ENCODE measurements at places on chromosomes 7 and 10.

DNA sequence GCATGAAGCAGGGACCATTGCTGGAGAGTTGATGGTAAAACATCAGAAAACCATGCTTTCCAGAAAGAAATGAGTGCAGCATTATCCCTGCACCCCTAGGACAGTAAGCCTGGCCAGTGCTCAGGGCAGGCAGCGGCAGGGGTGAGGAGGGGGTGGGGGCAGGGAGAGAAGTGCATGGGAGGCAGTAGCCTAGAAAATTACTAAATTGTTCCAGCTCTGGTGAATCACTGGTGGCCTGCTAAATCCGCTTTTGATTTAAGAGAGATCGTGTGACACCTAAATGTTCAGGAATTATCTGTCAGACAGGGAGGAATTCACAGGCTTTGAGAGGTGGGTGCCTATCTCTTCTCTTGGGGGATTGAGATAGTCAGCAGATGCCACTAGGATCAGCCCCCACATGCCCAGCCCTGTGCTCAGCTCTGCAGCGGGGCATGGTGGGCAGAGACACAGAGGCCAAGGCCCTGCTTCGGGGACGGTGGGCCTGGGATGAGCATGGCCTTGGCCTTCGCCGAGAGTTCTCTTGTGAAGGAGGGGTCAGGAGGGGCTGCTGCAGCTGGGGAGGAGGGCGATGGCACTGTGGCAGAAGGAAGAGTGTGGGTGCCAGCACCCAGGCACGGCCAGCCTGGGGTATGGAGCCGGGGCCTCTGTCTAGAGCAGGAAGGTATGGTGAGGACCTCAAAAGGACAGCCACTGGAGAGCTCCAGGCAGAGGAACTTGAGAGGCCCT, 5.0 kb upstream of the AQP1 start:
- no peak for DNase-seq

- no peak for DNase-seq
Measured at GRCh38 chr7:2878306-2878705, 34.2 kb upstream of the GNA12 start.

- no peak for DNase-seq
Measured at GRCh38 chr7:156496865-156497264, 143.7 kb upstream of the RNF32 start.

DNA sequence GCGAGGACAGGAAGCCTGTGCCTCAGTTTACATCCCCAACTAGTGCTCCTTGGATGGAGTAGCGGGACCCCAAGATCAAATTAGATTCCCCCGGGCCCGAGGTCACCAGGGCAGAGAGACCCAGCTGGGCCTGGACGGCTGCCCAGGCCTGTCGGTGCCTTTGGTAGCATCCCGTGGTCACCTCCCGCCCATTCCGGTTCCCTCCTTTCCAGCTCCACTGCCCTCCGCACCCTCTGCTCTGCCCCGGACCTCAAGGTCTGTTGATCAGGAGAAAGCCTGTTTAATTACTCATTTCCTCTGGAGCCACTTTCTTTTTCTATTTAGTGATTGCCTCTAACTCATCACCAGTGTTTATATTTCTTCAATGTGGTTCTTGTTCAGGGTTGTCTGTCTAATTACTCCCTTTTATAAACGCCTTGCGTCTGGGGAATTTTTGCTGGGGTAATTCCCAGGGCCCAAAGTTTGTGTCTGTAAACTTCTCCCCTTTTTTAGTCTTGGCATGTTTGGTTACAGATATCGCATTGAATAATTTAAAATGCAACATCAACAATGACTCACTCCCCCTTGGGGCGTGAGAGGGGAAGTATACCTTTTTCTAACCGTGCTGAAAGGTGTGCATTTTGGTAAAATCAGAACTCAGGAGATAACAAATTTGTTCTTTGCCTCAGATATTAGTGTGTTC, 1.9 kb downstream of the FOXK1 start:
- DNase-seq = peak; percentile 68

DNA sequence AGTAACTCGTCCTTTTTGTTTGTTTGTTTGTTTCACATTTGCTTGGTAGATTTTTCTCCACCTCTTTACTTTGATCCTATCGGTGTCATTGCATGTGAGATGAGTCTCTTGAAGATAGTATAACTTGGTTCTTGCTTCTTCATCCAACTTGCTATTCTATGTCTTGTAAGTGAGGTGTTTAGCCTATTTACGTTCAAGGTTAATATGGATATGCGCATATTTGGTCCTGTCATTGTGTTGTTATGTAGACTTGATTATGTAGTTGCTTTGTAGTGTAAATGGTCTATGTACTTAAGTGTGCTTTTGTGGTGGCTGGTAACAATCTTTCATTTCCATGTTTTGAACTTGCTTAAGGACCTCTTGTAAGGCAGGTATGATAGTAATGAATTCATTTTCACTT, 192.8 kb upstream of the MAGI2 start:
- no peak for DNase-seq

- DNase-seq = no peak
Measured at GRCh38 chr10:104899779-104900178, 258.7 kb downstream of the SORCS3 start.

DNA sequence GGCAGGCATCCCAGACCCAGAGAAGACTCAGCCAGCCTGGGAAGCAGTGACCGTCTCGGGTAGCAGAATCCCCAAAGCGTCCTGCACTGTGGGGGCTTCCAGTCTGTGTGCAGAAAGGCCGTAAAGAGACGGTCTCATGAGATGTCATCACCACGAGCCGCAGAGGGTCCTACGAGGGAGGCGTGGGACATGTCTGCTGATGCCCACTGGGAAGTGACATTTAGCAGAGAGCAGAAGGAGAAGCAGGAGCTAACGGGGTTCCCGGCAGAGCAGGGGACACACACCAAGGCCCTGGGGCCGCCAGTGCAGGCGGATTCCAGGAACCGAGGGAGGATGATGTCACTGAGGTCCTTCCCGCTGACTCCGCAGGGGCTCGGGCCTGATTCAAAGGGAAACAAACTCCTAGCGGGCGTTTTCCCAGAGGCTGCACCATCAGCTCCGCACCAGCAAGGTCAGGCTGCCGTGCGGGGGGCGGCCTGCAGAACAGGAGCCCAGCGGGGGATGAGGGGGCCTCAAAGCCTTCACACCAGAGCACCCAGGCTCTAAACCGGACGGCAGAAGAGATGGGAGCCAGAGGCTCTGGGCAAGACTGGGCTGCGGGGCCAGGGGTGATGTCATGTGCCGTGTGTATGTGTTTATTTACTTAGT, 85.4 kb upstream of the PDGFA start:
- peak; percentile 60 for DNase-seq

- no peak for DNase-seq
Measured at GRCh38 chr7:96200740-96201139, 121.2 kb downstream of the SLC25A13 start.

GRCh38 chr10:132354356-132355094, 22.5 kb downstream of the LRRC27 start:
- DNase-seq = no peak

GRCh38 chr10:91103384-91104192, 116.9 kb upstream of the PCGF5 start:
- no peak for DNase-seq

- DNase-seq = no peak
Measured at GRCh38 chr10:98696516-98696915, 249.8 kb upstream of the HPS1 start.

DNA sequence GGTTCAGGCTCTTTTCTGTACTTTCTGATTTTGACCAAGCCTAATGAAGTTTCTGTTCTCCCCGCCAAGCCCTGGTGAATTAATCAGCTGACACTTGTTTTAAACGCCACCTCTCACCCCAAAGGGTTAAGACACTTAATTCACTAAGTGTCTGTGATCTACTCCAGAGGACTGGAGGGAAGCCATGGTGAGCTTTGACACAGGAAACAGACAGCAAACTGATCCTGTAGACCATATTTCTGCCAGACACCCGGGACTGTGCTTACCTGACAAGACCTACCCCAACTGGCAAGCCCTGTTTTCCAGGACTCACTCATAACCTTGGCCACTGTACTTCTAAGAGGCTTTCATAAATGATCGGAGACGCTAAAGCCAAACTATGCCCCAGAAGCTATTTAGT, 126.0 kb downstream of the STRA8 start:
- DNase-seq = peak; percentile 29

DNA sequence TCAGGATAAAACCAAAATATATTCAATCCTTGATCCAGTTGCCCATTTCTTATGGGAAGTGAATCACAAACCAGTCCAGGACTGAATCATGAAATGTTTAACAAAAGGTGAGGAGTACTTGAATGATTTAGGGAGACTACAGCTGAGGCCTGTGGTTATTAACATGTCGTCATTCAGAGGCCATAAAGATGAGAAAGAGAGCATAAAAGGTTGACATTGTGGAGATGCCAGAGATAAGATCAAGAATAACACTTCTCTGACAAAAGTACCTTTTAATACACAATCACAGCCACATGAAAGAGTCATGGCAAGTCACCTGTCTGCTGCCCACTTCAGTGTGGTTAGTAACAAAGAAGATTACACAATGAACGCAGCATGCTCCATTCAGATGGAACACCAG, 1195.7 kb upstream of the SORCS1 start:
- no peak for DNase-seq

DNA sequence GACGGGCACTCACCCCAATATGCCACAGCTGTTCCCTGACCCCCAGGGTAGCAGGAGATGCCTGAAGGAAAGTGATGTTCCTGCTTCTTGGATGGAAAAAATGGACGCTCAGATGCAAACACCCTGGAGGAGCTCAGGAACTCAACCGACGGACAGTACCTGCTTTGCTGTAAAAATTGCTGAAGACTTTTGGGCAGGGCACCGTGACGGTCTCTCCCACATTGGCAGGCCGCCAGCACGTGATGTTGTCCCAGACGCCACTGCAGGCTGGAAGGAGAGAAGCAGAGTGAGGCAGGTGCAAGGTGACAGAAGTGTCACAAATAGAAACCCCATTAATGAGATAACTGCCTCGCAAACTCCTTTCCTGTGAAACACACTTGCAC, 35.0 kb downstream of the VIPR2 start:
- DNase-seq = peak; percentile 55

DNA sequence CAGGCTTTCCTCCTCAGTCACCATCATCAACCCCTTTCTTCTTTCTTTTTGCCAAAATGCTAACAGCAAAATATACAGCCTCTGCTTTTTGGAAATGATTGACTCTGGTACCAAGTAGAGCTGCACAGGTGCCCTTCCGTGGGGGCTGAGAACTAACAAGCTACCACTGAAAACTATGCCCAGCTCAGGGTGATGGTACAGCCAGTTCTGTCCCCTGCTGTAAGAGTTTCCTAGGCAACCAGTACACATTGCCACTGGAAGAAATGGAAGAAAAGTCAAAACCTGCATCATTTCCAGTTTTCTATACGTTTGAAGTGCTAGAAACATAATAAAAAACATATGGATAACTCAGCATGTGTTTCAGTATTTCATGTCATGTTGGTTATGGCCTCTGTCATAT, 297.5 kb downstream of the PRKG1 start:
- DNase-seq = no peak

- peak; percentile 57 for DNase-seq
Measured at GRCh38 chr10:113897693-113898618, 43.5 kb downstream of the NHLRC2 start.

- no peak for DNase-seq
Measured at GRCh38 chr7:103082497-103082896, 7.6 kb downstream of the ARMC10 start.

DNA sequence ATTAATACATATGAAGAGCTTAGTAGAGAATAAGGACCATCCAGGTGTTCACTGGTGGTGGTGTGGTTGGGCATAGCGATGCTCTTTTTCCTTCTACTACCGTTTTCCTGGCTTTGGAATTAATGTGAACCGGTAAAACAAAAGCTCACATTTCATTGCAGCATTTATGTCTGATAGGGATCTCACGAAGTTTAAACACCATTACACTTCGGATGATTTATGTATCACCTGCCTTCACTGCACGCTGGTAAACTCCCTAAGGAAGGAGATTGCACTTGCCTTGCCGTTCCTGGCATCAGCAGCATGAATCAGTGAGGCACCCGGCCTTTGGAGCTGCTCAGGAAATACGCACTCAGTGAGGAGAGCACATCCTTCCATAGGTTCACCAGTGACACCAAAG, 47.5 kb downstream of the WIPF3 start:
- no peak for DNase-seq

DNA sequence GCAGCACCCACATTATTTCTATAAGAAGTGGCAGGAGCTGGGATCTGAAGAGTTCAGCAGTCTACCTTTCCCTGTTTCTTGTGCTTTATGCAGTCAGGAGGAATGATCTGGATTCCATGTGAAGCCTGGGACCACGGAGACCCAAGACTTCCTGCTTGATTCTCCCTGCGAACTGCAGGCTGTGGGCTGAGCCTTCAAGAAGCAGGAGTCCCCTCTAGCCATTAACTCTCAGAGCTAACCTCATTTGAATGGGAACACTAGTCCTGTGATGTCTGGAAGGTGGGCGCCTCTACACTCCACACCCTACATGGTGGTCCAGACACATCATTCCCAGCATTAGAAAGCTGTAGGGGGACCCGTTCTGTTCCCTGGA, 874 bp upstream of the RBP3 start:
- DNase-seq = no peak

- no peak for DNase-seq
Measured at GRCh38 chr10:124677749-124678556, 66.2 kb downstream of the FAM53B start.

DNA sequence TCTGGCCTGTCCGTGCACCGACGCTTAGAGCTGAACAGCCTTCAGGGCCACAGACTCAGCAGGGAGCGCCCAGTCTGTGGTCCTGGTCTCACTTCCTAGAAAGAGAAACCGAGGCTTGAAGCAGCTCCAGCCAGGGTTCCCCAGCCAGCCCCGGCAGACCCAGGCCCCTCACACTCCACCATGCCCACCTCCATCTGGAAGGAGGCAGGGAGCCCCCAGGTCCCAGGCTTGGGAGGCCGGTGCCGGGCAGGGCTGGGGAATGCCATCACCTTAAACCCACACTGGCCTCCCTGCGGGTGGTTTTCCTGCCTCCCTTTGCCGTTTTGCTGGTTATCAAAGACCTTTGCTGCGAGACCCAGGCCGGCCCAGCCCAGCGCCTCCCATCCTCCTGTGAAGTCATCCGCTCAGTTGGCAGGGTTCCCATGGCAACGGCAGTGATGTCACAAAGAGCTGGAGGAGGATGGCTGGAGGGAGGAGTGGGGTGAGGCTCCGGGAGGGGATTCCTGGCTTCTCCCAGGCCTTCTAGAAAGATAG, 24.0 kb downstream of the ELFN1 start:
- DNase-seq = peak; percentile 58

DNA sequence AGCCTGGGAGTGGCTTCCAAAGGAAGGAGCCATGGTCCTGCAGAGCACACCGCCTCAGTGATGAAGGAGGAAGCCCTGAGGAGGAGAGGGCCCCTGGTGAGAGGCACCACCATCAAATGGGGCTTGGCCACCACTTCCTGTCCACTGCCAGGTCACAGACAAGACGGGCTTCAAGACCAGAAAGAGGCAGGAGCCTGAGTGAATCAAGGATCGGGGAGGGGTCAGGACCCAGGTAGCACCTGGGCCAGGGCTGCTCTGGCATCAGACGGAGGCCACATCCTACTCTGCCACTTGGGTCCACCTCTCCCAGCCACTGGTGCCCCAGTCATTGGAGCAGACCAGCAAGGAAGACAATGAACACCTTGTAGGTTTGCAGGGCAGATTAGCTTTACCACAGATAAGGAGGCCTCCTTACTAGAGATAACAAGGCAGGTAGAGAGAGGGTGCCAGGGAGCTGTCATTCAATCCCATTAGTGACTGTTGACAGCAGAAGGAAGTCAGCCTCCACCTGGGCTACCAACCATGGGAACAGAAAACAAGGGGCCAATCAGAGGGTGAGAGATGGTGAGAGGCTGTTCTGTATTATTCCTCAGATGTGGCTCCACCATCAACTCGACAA, 143.4 kb downstream of the TNS3 start:
- no peak for DNase-seq

GRCh38 chr10:77926566-77927401, at the start of gene DLG5:
Gene DLG5 (minus strand): TSS chr10:77926755. CDS start chr10:77926520, 235 bp downstream.
- peak; percentile 71 for DNase-seq

- no peak for DNase-seq
Measured at GRCh38 chr7:447523-447922, 72.1 kb downstream of the PDGFA start.
